ENCODE measurements at places on chromosomes 12 and 14.
A peak's percentile ranks its signal among the peaks of the same experiment; 100 is the strongest.

DNA sequence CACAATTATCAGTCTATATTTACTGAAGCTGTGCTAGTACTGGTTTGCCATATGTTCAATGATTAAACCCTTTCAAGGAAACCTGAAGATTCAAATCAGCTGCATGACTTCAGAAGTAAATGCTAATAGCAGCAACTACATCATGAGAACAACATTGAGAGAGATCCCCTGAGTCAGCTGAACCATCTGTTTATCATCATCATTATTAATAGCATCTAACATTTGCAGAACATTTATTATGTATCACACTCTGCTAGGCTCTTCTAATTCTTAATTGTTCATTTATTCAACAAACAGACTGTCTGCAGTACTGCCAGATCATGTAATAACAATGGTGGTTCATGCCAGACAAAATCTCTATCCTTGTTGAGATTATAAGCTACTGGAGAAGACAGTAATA is 157.4 kb downstream of the KLHL28 start:
- no peak for DNase-seq

DNA sequence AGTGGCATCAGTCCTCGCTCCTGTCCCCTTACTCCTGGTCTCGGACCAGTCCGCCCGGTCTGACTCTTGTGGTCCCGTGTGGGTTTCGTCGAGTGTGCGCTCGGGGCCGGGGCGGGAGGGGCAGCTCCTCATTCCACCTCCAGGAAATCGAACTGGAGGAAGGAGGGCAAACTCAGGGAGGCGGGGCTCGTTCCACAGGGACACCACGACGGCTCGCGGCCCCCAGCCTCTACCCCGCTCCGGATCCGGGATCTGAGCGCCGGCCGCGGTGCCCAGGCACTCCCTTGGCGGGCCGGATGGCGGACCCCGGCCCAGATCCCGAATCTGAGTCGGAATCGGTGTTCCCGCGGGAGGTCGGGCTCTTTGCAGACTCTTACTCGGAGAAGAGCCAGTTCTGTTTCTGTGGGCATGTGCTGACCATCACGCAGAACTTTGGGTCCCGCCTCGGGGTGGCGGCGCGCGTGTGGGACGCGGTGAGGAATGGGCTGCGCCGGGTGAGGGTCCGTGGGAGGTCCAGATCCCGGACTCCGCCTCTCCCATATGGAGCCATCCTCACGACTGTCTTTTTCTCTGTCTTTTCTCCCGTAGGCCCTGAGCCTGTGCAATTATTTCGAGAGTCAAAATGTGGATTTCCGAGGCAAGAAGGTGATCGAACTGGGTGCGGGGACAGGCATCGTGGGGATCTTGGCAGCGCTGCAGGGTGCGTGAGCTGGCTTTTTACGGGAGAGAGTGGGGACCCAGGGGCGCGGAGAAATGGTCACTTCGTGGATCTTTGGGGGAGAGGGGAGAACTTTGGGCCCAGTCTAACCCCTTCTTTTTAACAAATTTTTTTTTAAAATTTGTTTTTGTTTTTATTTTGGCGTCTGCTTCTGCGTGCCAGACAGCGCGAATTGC is at the start of gene EEF1AKMT3:
EEF1AKMT3 (plus strand) TSS at position 186 of the 894 bp plus-strand sequence; CDS start at position 297, 111 bp downstream.
- peak; percentile 87 for DNase-seq

DNA sequence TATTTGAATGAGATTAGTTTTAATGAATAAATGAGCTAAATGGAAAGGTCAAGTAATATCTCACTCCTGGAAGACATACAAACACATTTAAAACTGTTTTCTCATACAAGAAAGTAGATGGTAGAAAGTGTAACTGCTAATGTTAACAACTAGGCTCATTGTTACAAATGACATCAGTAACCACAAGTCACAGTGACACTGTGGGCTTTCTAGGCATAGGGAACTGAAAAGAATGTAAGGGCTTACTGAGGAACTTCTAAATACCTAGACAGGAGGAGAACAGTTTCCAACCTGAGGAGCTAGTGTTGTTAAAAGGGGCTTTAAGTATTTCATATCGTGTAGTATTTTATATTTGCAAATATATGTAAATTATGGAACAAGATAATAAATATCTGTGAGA is 17.5 kb upstream of the ERGIC2 start:
- no peak for DNase-seq

DNA sequence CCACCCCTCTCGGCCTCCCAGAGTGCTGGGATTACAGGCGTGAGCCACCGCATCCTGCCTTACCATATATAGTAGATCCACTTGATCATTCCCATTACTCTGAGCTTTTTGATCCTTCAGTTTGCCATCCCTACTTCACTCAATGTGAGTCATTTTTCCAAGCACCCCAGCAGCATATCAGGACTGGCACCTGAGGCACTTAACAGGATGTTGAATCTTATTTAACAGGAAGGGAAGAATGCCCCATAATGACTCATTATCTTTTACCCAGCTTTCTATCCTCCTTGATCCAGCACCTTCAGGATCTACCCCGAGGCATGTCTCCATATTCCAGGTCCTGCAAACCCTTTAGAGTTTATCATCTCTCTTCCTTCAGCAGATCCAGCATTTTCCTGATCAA is 84.9 kb upstream of the CMKLR1 start:
- no peak for DNase-seq

DNA sequence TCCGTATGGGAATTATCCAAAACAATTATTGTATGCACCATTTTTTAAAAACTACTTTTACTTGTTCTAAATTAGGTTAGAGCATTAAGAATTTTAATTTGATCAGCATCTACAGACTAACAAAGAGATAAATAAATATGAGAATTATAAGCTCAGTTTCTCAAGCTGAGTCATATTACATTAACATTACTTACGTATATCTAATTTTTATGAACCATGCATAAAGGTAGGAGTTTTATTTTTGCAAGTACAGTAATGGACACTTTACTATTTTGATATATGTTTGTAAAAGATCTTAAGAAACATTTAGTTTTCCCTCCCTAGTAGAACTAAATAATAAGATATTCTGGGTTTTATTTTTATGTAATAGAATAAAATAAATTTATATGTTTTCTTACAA is 410.1 kb downstream of the TMEM117 start:
- no peak for DNase-seq

GRCh38 chr12:104360983-104361707 is 57.6 kb downstream of the EID3 start:
- DNase-seq: no peak

DNA sequence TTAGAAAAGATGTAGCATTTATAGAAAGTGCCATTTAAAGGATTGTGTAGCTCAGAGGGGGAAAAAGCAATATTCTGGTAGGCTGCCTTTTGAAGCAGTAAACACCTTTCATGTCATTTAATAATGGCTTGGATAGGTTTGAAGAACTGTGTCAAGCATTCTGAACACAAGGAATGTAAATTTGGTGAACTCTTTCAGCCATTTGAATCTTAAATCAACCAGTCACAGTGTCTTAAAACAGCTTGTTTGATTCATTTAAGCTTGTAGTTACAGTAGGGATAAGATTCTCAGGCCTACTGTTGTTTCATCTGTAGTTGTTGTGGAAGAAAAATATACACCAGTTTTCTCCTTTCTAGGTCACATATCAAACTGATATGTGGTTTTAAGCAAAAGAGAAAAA is 299.4 kb upstream of the NOVA1 start:
- no peak for DNase-seq

DNA sequence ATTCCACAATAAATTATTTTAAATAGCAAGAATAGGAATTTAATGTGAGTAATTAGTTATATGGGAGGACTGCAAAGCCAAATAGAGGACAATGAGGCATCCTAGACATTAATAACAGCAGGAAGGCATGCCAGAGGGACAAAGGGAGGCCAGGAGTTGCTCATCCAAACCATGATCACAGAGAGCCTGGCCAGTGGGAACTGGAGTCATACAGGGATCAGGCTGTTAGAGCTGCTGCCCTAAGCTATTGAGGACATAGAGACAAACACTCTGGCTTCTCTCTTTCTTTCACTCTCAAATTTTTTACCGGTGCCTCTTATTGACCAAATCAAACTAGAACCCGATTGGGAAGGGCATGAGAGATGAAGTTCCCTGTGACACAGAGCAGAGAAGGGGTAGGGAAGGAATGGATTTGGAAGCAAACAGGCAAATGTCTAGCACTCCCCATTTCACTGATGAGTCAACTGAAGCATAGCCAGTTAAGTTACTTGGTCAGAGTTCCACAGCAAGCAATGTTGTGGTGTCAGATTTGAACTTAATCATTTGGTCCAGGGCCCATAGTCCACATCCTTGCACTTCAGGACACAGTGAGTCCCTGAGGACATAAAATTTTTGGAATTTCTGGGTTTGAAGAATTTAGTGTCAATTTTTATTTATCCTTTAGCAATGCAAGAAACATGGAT is 17.9 kb upstream of the CFAP54 start:
- DNase-seq: no peak

DNA sequence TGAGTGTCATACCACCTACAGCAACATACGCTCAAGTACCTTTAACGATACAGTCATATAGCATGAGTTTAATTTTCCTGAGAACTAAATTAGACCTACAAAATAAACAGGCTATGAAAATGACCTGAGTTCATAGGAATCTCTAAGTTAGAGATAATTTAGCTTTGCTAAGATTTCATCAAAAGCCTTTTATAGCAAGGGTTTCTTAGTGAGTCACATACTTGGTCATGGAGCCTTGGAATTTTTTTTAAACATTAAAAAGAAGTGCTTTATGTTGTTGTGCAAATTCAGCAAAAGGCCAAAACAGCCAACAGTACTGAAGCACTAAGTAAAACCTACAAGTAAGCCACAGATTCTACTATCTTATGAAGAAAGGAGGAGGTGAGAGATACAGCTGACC is 93.6 kb upstream of the FERMT2 start:
- DNase-seq: no peak

GRCh38 chr12:68761901-68762630 is 16.1 kb downstream of the SLC35E3 start:
- no peak for DNase-seq

DNA sequence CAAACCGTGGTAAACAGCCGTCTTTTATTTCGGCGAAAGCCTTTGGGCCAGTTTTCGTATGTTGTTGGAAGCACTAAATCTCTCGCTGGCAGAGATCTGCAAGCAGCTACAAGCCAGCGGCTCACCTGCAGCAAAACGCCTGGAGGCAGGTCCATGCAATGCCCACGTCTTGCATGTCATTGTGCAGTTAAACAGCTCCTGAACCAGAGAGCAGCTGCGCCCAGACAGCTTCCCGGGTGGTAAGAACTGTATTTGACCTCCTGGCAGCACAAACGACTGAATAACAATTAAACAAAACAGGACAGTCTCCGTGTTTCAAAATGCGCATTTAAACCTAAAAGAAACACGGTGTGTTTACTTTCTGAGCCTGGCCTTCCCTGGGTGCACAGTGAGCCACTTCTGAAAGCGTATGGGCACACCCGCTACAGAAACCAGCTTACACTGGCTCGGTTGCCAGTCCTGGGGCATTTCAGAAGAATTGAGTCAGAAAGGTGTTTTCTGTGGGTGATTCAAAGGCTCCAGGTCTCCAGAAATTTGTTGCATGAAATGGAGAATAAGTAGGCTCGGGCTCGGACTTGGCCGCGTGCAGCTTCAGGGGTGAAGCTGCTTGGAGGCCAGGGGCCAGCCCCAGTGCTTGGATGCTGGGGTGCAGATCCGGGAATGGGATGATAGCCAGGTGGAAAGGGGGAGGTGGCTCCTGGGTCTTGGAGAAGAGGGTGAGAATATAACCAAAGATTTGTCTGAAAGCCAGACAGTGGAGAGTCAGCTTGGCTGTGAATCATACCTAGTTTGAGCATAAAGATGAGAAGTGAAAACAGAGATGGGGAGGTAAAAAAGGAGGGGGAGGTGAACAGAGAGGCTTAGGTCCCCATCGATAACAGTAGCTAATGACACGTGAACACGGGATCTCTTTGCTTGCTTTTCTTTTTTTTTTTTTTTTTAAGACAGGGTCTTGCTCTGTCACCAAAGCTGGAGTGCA is 24.9 kb upstream of the FZD10 start:
- DNase-seq: no peak

GRCh38 chr14:99904506-99904905 is 111.3 kb downstream of the EML1 start:
- no peak for DNase-seq

DNA sequence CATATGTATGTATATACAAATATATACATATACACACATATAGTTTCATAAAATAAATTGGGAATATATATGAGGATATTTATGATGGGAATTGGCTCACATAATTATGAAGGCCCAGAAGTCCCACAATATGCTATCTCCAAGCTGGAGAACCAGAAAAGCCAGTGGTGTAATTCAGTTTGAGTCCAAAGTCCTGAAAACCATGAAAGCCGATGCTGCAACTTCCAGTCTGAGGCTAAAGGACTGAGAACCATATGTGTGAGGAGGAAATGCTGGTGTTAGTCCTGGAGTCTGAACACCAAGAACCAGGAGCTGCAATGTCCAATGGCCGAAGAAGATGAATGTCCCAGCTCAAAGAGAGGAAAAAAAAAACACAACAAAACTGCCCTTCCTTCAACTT is 65.5 kb upstream of the PRKD1 start:
- DNase-seq: no peak

- no peak for DNase-seq
Observed at GRCh38 chr14:54085232-54085761, 128.7 kb upstream of the BMP4 start.

All from OCI-M1 (cell line).